ENCODE measurements at places on chromosomes 3 and 15.

DNA sequence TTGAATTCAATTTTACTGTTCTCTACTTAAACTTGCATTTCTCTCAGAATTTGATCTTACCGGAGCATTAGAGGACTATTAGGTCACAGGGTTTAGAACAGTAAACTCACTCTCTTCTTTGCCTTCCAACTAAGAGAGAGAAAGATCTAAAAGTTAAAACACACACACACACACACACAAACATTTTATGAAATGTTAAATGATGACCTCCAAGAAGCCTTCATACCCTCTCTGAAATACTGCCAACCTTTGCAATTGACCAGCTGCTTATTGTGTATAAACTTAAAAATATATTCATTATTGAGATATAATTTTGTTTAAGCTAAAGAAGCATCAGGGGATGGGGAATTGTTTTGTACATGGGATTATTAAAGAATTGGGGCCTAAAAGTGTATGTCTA is 15.5 kb upstream of the NR2F2 start:
- no peak for DNase-seq

DNA sequence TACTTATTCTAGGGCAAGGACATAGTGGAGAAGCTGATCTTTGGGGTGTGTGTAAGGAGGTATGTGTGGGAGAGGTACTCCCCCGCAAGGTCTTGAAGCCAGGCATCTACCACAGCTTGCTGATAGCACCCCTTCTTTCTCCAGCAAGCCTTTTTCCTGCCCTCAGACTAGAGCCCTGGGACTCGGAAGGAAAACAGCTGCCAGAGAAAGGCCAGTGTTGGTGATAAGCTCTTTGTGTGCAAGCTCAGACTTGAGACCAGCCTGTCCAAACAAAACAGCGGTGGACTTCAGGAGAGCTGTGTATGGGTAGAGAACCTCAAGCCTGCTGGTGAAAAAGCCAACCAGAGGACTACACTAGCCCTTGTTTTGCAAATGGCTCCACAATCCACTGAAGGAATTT is 1028.6 kb downstream of the MCTP2 start:
- DNase-seq = no peak

DNA sequence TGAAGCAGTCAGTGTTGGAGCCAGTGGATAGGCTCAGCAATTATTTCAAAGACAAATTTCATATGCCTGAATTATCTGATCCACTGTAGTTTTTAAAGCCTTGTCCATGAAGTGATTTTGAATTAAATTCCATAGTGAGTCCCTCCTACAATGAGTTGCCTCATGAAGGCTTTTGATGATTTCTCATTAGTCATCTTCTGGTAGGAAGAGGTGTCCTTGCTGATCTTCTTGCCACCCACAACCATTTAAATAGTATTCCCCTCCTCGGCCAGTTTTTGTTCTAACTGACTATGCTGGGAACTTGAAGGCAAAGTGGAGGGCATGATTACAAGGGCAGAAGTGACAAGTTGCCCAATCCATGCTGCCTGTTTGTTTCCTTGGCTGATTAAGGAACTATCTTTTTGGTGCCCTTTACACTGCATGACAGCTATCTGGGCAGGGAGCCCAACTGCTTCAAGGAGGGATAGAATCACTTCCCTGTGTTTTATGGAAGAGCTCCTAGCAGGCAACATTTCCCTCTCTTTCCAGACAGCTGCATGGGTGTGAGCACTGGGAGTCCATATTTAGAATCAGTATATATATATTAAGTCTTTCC is 617.5 kb downstream of the ZPLD1 start:
- DNase-seq = no peak

DNA sequence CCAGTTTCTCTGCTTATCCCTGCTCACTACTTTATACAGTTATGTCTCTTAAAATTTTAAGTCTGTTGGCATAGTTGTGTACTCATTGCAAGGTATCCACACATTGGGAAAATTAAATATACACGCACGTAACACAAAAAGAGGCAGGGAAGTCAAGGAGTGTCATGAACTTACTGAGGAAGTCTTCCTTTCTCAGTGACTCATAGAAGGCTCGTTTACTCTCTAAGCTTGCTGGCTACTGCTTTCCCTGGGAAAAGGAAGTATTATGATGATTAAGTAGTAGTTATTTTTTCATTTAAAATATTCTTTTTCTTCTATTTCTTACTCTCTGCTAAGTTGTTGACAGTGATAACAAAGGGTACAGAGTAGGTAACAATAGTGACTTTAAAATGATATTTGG is 287.3 kb downstream of the UBE2E2 start:
- DNase-seq = no peak

DNA sequence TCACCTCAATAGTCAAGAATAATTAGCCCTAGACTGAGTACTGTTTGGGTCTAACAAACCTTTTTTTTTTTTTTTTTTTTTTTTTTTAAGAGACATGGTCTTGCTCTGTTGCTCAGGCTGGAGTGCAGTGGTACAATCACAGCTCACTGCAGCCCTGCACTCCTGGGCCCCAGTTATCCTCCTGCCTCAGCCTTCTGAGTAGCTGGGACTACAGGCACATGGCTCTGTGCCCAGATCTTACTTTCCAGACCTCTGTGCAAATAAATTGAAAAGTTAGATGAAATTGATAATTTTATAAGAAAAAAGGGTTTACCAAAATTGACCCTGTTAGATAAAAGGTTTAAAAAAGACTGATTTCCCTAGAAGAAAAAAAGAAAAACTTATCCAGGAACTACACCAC is 79.0 kb downstream of the NR2E3 start:
- no peak for DNase-seq

GRCh38 chr15:87739866-87740265 is 516.7 kb downstream of the NTRK3 start:
- no peak for DNase-seq

- DNase-seq = no peak
These were observed 722 bp upstream of the CYP8B1 start for GRCh38 chr3:42876401-42876800.

- no peak for DNase-seq
These were observed 52.3 kb downstream of the NCEH1 start for GRCh38 chr3:172658344-172659245.

- DNase-seq = no peak
These were observed 24.8 kb downstream of the CCR1 start for GRCh38 chr3:46183330-46183729.

- DNase-seq = no peak
These were observed 337.7 kb upstream of the AGTR1 start for GRCh38 chr3:148360051-148360450.

DNA sequence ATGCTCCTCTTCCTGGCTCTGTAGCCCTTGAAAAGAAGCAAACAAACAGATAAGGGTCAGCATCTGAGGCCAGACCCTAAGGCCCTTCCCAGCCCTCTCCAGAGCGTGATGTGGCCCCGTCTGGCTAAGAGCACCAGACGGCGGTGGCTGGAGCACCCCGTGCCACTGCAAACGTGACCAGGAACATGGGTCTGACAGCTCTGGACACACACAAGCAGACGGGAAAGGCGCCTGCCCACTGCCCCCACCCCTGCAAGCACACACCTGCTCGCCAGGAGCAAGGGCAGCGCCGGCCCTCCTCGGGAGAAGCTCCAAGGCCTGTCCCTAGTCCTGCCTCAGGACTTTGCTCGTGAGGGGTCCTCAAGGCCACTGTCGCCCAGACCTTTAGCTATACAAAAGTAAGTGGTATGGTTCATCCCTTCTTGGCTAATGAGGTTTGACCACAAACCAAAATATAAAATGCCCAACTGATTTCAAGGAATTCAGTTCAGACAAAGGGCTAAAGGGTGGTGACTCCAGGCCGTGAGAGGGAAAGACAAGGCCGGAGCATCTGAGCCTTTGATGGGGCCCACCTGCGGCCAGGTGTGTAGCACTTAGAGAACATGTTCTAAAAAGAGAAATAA is 90.4 kb downstream of the XXYLT1 start:
- no peak for DNase-seq

DNA sequence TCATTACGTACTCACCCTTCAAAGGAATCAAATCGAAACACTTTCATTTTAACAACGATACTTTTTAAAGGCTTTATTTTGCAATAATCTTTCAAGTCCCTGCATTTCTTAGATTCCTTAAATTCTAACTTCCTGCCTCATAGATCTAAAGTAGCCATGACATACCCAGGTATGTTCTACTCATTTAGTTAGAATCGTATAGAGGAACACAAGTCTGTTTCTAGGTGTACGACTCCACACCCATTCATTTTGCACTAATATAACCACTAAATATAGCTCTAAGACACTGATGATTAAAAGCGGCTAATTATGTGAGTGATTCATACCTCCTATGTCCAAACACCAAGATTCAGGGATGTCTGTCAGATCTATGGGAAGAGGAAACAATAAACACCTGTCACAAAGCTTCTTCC is 1.3 kb downstream of the ATP13A3 start:
- DNase-seq = no peak

- peak; percentile 87 for DNase-seq
These were observed 10.5 kb upstream of the EIF4A2 start for GRCh38 chr3:186772701-186773417.

GRCh38 chr15:38010395-38010794 is 76.0 kb downstream of the TMCO5A start:
- no peak for DNase-seq

GRCh38 chr3:73559749-73560148 is 65.0 kb downstream of the PDZRN3 start:
- DNase-seq = no peak

DNA sequence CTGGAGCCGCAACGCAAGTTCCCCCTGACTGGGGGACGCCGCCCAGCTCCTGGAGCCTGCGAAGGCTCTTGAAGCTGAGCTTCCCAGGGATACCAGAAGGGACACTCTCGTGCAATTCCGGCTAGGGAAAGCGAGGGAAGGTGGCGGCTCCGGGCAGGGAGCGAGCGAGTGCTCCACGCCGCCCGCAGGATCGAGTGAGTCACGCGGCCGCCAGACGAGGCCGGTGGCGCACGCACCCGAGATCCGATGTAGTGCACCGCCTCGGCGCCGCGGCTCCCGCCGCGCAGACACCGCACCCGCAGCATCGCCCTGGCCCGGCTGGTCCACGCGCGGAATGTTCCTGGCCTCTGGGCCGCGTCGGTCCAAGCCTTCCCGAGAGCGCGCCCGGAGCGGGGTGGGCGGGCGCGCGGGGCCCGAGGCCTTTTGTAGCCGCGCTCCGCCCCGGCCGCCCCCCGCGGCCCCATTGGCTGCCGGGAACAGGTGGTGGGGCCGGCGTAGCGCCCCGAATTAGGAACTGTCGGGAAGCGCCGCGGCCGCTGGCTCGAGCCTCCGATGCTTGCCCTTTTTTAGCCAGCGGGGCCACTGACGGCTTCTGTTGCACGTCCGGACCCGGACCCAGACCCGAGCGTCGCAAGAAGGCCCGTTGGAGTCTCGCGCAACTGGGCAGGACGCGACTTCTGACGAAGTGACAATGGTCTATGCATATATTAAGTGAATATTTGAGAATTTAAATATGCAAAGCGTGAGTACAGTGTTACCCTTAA is at the start of gene GATM:
GATM (minus strand) TSS at position 396 of the 764 bp plus-strand sequence; CDS start at position 305, 91 bp downstream.
- peak; percentile 74 for DNase-seq

GRCh38 chr15:58852347-58852746 is 81.1 kb downstream of the SLTM start:
- DNase-seq = no peak

- no peak for DNase-seq
These were observed 27.6 kb downstream of the CHST14 start for GRCh38 chr15:40498418-40498817.

GRCh38 chr3:122555275-122556071 is 8.6 kb downstream of the PARP9 start:
- DNase-seq = no peak

GRCh38 chr3:54125300-54125699 is 2.9 kb downstream of the CACNA2D3 start:
- DNase-seq = no peak

- peak; percentile 77 for DNase-seq
These were observed 29.5 kb downstream of the CCDC12 start for GRCh38 chr3:46946856-46947545.

DNA sequence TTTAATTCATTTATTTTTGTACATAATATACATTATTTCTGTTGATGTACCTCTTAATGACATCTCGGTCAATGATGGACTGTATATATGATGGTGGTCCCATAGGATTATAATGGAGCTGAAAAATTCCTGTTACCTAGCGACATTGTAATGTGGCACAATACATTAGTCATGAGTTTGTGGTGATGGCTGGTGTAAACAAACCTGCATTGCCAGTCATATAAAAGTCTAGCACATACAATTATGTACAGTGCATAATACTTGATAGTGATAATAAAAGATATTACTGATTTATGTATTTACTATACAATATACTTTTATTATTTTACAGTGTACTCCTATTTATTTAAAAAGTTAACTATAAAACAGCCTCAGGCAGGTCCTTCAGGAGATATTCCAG is 15.1 kb downstream of the TTC14 start:
- DNase-seq = no peak

- DNase-seq = no peak
These were observed 402 bp downstream of the WWTR1 start for GRCh38 chr3:149657321-149657925.

DNA sequence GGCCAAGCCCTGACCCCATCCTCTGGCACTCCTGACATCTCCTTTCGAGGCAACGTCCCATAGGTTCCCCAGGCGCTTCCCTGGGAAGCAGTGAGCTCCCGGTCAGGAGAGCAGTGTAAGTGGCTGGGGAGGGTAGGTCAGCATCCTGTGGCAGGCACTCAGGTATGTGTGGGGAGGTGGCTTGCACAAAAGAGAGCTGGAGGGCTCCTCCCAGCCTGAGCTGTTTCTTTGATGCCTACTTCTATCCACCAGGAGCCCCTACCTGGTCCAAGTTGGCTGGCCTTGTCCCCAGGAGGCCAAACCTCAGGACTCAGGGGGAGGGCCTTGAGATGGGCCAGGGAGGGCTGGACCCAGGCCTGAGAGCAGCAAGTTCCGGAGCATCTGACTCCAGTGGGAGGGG is 31.7 kb upstream of the LINGO1 start:
- DNase-seq = no peak

- no peak for DNase-seq
These were observed 161.0 kb upstream of the FEZF2 start for GRCh38 chr3:62534326-62534725.
